ENCODE measurements at places on chromosomes 13 and 19.

GRCh38 chr13:104314926-104315535, 1248.8 kb upstream of the SLC10A2 start:
- no peak for DNase-seq

DNA sequence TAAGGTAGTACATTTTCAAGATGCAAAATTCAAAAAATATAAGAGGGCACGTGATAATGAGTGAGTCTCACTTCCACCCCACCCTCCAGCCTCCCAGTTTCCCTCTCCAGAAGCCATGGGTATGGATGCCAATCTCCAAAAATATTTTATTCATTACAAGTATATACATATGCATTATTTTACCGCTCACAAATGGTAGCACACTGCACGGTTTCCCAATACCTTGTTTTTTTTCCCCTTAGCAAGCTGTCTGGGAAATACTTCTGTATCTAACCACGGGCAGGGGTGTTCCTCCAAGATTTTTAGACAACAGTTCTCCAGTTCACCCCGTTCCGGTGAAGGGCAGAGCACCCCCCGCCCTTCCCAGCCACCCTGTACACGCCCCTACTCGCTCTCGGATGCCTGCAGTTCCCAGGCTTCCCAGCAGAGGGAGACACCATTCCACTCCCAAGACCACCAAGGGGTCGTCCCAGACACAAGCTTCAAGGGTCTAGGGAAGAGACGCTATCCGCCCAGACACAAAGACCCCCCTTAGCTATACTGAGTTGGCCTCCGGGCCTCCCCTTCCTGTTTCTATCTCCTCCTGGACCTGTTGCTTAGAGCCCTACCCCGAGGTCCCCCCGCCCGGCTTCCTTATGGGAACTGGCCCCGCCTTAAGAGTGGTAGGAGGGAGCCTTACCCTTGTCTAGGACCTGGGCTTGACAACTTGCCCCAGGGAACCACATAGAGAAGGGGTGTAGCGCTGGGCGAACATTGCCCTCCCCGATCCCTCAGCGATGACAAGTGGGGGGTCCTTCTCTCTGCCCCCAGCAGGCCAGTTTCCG, 1.1 kb upstream of the FXYD3 start:
- peak; percentile 29 for DNase-seq

DNA sequence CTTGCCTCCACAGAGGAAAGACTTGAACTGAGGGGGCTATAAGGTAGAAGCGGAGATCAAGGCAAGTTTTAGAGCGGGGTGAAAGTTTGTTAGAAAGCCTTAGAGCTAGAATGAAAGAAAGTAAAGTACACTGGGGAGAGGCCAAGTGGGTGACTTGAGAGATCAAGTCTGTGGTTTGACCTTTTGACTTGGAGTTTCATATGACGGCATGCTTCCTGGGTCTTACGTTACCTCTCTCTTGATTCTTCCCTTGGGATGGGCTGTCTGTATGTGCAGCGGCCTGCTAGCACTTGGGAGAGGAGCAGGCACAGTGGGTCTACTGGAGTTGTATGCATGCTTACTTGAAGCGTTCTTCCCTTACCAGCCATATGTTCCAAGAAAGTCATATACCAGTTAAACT, 1768.5 kb downstream of the PCDH9 start:
- DNase-seq, result no peak

GRCh38 chr13:97262058-97262457, 39.9 kb downstream of the MBNL2 start:
- no peak for DNase-seq

Data from NCI-H1048 (cell line).